ENCODE measurements at places on chromosomes 2 and 18.

DNA sequence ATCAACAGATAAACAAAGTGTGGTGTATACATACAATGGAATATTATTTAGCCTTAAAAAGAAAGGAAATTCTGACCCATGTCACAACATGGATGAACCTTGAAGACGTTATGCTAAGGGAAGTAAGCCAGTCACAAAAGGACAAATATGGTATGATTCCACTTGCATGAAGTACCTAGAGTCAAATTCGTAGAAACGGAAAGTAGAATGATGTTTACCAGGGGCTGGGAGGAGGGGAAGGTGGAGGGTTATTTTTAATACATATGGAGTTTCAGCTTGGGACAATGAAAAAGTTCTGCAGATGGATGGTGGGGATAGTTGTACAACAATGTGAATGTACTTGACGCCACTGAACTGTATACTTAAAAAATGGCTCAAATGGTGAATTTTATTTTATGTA, 3.3 kb upstream of the DES start:
- no peak overlapping the region for H3K27ac ChIP-seq
- peaks cover 37% of the 10 kb centered on the region for H3K27me3 ChIP-seq
- no peak overlapping the region for H3K4me3 ChIP-seq
- H3K4me1 ChIP-seq: no peaks in the 10 kb centered on the region

DNA sequence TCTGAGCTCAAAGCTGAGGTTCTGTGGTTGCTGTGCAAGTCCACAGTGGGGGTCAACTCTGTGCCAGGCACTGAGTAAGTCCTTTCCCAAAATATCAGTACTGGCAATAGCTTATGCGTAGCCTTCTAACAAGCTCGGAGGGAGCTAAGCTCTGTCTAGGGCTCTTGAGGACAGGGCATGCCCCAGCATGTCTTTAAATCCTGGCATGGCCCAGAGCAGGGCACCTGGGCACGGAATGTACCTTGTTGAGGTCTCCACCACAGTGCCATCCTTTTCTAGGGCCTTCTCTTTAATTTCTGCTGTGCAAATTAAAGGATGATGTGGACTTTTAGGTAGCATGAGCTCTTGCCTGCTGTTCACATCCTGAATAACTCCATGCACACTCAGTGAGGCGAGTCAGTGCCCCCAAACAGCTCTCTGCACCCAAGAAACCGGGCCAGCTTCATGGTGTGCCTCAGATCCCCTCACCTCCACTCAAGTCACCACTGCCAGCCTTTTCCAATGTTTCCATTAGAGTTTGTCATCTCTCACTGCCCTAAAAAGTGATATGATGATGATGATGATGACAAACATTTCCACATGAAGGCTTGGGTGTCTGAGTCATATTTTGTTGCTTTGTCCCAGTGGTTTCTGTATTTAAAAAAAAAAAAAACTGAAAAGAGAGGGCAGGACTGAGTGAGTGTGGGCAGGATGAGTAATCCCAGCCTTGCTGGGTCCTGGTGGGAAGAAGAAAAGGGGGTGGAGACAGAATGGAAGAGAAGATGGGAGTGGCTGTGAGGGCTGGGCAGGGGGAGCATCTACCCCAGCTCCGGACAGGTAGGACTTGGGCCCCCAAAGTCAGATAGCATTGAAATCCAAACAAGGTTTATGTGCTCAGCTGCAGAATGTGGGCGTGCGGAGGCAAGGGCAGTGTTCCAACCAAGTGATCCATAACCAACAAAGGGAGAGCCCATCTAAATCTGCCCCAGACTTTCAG, 78.9 kb downstream of the ZBTB7C start:
- peaks cover 5% of the 10 kb centered on the region for H3K4me1 ChIP-seq
- no peak overlapping the region for H3K4me3 ChIP-seq
- DNase-seq: no peak
- H3K27me3 ChIP-seq: peaks cover 28% of the 10 kb centered on the region
- H3K36me3 ChIP-seq: no peaks in the 10 kb centered on the region

- no peaks in the 10 kb centered on the region for H3K36me3 ChIP-seq
- DNase-seq: no peak
- no peaks in the 10 kb centered on the region for H3K27me3 ChIP-seq
These were observed 1252.7 kb upstream of the FAM98A start for GRCh38 chr2:34851804-34852203.

DNA sequence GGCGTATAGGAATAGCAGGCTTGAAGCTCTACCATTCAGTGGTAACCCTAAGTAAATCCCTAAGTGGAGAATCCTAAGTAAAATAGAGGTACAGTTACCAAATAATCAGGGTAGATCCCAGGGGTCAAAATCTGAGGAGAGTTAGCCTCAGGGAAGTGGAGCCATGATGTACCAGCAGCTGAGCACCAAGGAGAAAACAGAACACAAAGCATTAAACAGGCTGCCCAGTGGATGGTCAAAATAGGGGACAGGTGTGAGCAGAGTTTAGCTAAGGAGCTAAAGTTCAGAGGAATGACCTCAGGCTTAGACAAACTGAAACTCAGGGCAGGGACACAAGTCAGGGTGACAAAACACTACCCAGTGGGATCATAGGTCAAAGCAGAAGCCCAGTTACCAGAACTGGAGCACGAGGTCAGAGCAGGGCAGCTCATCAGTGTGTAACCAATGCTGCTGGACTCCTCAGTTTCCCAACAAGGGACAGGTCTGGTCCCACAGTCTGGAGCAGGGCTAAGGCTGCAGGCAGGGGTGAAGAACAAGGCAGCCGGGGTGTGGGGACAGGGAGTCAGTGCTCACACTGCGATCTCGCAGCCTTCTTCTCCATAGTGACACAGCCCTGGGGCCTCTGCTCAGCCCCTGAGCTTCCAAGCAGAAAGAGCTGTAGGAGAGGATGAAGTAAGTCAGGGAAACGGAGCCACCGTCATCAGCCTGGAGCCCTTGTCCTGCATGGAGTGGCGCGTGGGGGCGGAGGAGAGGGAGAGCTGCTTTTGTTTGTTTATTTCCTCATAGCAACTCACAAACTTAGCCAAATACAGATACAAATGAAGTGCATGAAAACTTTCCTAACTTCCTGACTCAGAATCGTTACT, 264.0 kb downstream of the MREG start:
- no peak for DNase-seq
- peaks cover 20% of the 10 kb centered on the region for H3K4me1 ChIP-seq
- no peaks in the 10 kb centered on the region for H3K27me3 ChIP-seq
- H3K36me3 ChIP-seq: no peaks in the 10 kb centered on the region
- no peak overlapping the region for H3K4me3 ChIP-seq
- no peak overlapping the region for H3K27ac ChIP-seq

- H3K4me1 ChIP-seq: peaks cover 13% of the 10 kb centered on the region
- peaks cover 28% of the 10 kb centered on the region for H3K36me3 ChIP-seq
- DNase-seq: no peak
These were observed 63.1 kb downstream of the USP40 start for GRCh38 chr2:233503481-233503880.

DNA sequence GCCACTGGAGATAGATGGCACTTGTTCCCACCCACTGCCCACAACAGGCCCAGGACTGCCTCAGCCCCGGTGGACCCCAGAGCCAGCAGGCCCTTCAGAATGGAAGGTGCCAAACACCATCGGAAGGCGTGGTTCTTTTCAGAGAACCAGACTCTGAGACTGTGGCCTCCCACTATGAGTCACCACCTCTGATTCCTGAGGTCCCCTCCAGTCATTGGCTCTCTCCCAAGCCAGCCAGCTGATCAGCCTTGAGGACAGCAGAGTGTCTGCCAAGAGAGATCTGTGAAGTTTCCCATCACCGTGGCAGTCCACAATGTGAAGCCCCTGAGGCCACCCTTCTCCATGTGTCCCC, 10.4 kb upstream of the MAP3K2 start:
- peak; percentile 81 for DNase-seq
- peaks cover 2% of the 10 kb centered on the region for H3K27me3 ChIP-seq
- peak overlapping the region; percentile 81 for H3K27ac ChIP-seq
- peaks cover 19% of the 10 kb centered on the region for H3K4me1 ChIP-seq
- no peaks in the 10 kb centered on the region for H3K36me3 ChIP-seq

- DNase-seq: no peak
- H3K4me3 ChIP-seq: no peak overlapping the region
- no peaks in the 10 kb centered on the region for H3K36me3 ChIP-seq
- H3K27me3 ChIP-seq: no peaks in the 10 kb centered on the region
- H3K4me1 ChIP-seq: no peaks in the 10 kb centered on the region
These were observed 338.0 kb downstream of the TMX3 start for GRCh38 chr18:68376926-68377325.

- peaks cover 27% of the 10 kb centered on the region for H3K27me3 ChIP-seq
- no peaks in the 10 kb centered on the region for H3K36me3 ChIP-seq
- H3K27ac ChIP-seq: peak overlapping the region; percentile 82
- peaks cover 17% of the 10 kb centered on the region for H3K4me1 ChIP-seq
- H3K4me3 ChIP-seq: peak overlapping the region; percentile 97
- no peak for DNase-seq
These were observed 2.4 kb downstream of the SPRED2 start for GRCh38 chr2:65429786-65430602.

- peaks cover 42% of the 10 kb centered on the region for H3K4me1 ChIP-seq
- H3K4me3 ChIP-seq: no peak overlapping the region
- peaks cover 18% of the 10 kb centered on the region for H3K36me3 ChIP-seq
- DNase-seq: no peak
These were observed 65.2 kb downstream of the LDLRAD4 start for GRCh38 chr18:13283746-13284145.

- H3K27ac ChIP-seq: no peak overlapping the region
- H3K4me1 ChIP-seq: no peaks in the 10 kb centered on the region
- DNase-seq: no peak
- no peaks in the 10 kb centered on the region for H3K27me3 ChIP-seq
- H3K4me3 ChIP-seq: no peak overlapping the region
These were observed 1341.8 kb upstream of the NXPH2 start for GRCh38 chr2:140122001-140122400.

DNA sequence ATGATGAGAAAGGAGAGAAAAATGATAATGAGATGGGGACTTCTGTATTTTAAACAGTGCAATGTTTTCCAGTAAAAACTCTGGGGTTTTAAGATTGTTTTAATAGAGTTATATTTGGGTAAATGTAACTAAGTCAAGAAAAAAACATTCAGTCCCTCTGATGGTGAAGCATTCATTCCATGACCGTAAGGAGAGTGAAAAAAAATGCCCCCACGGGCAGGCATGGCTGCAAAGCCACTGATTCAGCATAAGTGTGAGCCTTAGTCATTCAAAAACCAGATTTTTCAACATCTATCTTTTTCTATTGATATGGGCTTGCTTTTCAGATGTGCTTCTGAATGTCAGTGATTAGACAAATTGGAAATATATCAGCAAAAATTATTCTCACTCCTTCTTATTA, 957.8 kb downstream of the SLC4A3 start:
- no peak overlapping the region for H3K27ac ChIP-seq
- H3K4me3 ChIP-seq: no peak overlapping the region
- no peaks in the 10 kb centered on the region for H3K36me3 ChIP-seq
- no peaks in the 10 kb centered on the region for H3K4me1 ChIP-seq

- H3K27ac ChIP-seq: no peak overlapping the region
- DNase-seq: no peak
- peaks cover 3% of the 10 kb centered on the region for H3K36me3 ChIP-seq
- no peaks in the 10 kb centered on the region for H3K27me3 ChIP-seq
- H3K4me3 ChIP-seq: no peak overlapping the region
These were observed 82.2 kb upstream of the ITGA4 start for GRCh38 chr2:181374781-181375675.

DNA sequence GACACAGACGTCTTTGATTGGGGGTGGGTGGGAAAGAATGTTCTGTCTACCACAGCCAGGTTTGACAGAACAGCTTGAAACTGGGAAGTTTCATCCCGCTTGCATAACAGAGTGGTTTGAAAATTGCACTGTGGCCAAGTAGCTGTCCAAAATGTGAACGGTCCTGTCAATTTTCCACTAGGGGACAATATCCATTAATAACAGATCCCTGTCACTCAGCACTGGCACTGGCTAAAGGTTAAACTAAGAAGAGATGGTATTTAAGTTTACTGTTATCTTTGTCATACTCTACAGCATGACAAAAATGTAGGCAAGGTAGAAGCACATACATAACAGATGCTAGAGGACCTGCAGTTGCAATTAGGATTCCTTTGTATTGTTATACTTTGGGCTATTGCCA, 55.6 kb upstream of the ACMSD start:
- H3K4me3 ChIP-seq: no peak overlapping the region
- peaks cover 14% of the 10 kb centered on the region for H3K27me3 ChIP-seq
- no peak overlapping the region for H3K27ac ChIP-seq

- DNase-seq: no peak
- peak overlapping the region; percentile 45 for H3K27ac ChIP-seq
- H3K27me3 ChIP-seq: no peaks in the 10 kb centered on the region
- H3K4me1 ChIP-seq: peaks cover 48% of the 10 kb centered on the region
- H3K4me3 ChIP-seq: no peak overlapping the region
- peaks cover 31% of the 10 kb centered on the region for H3K36me3 ChIP-seq
These were observed 4.8 kb downstream of the CTDSP1 start for GRCh38 chr2:218404351-218405085.

DNA sequence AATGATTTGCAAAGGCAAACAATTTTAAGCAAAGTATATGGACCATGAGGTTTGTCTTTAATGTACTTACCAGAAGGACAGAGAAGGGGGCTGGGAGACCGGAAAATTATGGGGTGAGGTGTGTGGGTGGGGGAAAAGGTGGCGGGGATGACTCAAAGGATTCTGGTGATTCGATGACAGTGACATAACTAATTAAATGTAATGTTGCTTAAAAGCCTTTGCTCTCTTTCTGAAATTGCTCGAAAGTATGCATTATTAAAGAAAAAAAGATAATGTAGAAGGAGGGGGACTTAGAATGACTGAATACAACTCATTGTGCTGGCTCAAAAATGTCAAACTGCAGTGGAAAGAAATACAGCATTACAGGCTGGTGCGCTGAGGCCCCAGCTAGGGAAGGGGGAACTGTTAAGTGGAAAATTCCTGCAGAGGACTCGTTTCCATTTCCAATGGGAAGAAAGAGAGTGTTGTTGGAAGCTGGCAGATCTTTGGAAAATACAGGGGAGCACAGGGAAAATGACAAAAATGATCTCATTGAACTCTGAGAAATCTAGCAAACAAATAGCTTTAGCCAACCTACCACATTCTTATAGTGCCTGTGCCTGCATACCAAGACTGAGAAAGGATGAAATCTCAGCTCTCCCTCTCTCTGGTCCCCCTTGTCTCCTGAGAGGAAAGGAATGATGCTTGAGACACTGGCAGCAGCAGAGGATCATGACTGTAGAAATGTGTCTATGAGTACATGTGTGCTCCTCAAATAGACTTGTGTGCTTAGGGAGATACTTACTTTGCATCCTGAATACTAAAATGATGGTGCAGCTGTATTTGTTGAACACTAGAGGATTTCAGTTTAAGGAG, 632.4 kb downstream of the NYAP2 start:
- no peak overlapping the region for H3K27ac ChIP-seq
- H3K4me3 ChIP-seq: peak overlapping the region; percentile 20
- peaks cover 40% of the 10 kb centered on the region for H3K27me3 ChIP-seq

GRCh38 chr2:145958611-145959010, 1438.7 kb upstream of the ZEB2 start:
- no peaks in the 10 kb centered on the region for H3K27me3 ChIP-seq
- no peaks in the 10 kb centered on the region for H3K36me3 ChIP-seq
- no peaks in the 10 kb centered on the region for H3K4me1 ChIP-seq

- no peaks in the 10 kb centered on the region for H3K36me3 ChIP-seq
- no peak overlapping the region for H3K27ac ChIP-seq
- no peak overlapping the region for H3K4me3 ChIP-seq
- peaks cover 70% of the 10 kb centered on the region for H3K27me3 ChIP-seq
- H3K4me1 ChIP-seq: no peaks in the 10 kb centered on the region
- no peak for DNase-seq
These were observed 612 bp downstream of the DIPK1C start for GRCh38 chr18:74456349-74457042.
